ENCODE measurements at places on chromosomes 13 and 19.
A peak's percentile ranks its signal among the peaks of the same experiment; 100 is the strongest.

GRCh38 chr13:25660996-25661395 lies 289.2 kb downstream of the ATP8A2 start:
- no peak for DNase-seq

- DNase-seq: no peak
Measured at GRCh38 chr19:13417054-13417453, 89.2 kb downstream of the CACNA1A start.

DNA sequence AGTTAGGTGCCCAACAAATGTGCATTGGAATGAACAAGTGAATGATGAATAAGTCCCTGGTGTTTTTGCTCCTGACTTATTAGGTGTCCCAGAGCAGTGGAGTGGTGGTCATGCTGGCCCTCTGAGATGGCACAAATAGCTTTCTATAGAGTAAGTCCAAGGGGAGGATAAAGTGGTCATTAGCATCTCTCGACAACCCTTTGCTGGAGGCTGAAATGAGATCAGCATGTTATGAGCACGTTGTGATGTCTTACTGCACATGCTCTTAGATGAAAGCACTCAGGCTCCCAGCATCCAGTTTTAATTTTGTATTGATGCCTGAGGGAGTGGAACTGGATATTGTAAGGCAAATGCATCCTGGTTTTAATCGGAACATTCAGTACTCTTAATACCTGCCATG lies 326.2 kb downstream of the RFC3 start:
- DNase-seq: no peak

DNA sequence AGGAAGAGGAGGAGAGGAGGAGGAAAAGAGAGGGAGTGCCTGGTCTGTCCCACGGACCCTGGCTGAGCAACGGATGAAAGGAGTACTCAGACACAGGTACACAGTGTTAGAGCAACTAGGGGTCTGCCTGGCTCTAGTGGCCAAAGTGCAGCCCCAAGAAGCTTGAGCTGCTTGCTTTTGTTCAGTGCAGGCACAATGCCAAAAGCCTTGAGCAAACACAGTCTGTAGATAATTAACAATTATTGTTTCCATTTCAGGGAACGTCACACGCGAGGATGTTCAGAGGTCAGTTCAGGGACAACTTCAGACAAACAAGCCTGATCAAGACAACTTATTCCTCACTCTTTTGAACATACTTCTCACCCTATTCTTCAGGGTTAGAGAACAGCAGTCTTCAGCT lies 32.2 kb upstream of the ZNF726 start:
- no peak for DNase-seq

- no peak for DNase-seq
Measured at GRCh38 chr13:112902101-112902651, 66.8 kb upstream of the MCF2L start.

DNA sequence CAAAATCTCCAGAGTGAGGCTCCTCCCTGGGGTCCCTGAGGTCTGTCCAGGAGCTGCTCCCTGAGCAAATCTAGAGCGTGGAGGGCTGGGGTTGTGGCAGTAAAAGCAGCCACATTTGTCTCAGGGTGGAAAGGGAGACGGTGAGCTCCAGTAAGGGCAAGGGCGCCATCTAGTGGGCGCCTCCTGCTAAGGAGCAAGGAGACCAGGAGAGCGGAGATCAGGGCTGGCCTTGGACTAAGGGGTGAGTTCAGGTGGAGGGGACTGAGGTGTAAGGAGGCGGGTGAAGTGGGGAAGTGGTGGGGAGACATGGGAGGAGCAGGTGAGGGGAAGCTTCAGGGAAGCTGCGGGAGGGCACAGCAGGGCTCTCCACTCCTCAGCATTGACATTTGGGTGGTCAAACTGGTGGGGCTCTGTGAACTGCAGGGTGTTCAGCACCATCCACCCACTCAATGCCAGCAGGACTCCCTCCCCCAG lies 5.3 kb upstream of the CEACAM21 start:
- no peak for DNase-seq

GRCh38 chr19:2646866-2647535 lies 55.5 kb downstream of the GNG7 start:
- no peak for DNase-seq

GRCh38 chr13:114115191-114115671 lies 17.2 kb downstream of the RASA3 start:
- peak; percentile 70 for DNase-seq

- DNase-seq: no peak
Measured at GRCh38 chr19:29890392-29890791, 51.6 kb upstream of the URI1 start.

DNA sequence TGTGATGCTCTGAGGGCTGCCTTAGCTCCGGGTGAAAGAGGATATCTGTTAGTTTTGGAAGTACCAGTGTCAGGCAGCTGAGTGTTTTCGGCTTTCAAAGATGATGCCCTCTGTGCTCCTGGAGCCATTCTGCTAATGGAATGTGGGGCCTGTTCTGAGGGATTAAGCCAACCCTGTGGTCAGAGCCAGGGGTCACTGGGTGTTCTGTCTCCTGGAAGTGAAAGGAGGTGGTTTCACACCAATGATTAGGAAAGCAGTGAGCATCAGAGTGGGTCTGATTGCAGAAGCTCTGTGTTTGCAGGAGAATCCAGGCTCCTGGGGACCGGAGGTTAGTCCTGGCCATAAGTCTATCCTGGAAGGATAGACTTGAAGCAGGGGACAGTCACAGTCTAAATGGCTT lies 94.6 kb downstream of the UQCRFS1 start:
- DNase-seq: no peak

GRCh38 chr19:47379381-47379938 lies 30.3 kb downstream of the DHX34 start:
- DNase-seq: no peak

- no peak for DNase-seq
Measured at GRCh38 chr13:35475212-35475959, 1.1 kb downstream of the MAB21L1 start.

- DNase-seq: no peak
Measured at GRCh38 chr13:38943231-38943630, 47.4 kb downstream of the STOML3 start.

- DNase-seq: no peak
Measured at GRCh38 chr19:14149509-14149994, 13.2 kb upstream of the ASF1B start.

GRCh38 chr13:105848494-105848893 lies 687.0 kb downstream of the EFNB2 start:
- DNase-seq: no peak

DNA sequence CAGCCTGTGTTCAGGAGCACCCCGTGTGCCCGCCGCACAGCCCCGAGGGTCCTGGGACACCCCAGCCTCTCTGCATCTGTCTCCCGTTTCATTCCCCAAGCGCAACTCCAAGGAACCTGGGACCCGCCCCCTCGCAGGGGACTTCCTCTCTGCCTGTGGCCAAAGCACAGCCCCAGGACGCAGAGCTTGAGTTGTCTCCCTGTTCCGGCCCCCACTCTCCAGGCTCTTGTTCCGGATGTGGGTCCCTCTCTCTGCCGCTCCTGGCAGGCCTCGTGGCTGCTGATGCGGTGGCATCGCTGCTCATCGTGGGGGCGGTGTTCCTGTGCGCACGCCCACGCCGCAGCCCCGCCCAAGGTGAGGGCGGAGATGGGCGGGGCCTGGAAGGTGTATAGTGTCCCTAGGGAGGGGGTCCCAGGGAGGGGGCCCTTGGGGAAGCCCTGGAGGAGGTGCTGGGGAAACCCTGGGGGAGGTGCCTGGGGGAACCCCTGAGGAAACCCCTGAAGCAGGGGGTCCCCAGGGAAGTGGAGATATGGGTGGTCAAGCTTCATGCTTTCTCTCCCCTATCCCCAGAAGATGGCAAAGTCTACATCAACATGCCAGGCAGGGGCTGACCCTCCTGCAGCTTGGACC lies 1.3 kb downstream of the HCST start:
- DNase-seq: no peak

- no peak for DNase-seq
Measured at GRCh38 chr13:100644371-100644770, 30.2 kb downstream of the TMTC4 start.

DNA sequence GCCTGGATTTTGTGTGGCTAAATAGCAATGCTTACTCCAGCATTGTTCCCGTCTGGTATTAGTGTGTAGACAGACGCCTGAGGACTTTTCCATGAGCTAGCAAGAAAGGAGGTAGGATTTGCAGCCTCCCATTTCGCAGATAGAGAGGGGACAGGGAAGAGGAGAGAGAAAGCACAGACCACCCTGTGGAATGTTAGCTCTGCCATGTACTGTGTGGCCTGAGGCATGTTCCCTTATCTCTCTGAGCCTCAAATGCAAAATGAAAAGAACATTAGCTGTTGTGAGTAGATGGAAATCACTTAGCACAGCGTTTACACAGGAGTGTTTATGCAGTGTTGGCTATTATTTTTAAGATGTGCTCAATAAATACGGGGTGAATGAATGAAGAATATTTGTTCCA lies 45.5 kb downstream of the OLFM4 start:
- DNase-seq: no peak

- DNase-seq: no peak
Measured at GRCh38 chr13:35648201-35648600, 171.7 kb upstream of the MAB21L1 start.

DNA sequence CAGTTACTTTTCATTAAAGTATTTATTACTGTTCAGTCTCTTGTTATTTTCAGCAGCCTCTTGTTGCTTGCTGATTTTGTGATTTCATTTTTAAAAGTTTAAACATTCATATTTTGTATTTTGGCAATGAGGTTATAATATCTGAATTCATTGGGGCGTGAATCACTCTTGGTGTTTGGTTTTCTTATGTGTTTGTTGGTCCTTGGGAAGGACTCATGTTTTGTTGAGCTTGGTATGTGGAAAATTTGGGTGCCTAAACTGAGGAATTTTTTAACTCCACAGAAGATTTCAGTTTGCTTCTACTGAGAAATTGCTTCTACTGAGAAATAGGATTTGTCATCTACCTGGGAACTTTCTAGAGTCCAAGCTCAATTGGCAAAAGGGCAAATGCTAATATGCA lies 38.2 kb downstream of the PDS5B start:
- peak; percentile 27 for DNase-seq

- DNase-seq: no peak
Measured at GRCh38 chr13:110777251-110777820, 63.8 kb downstream of the ING1 start.

DNA sequence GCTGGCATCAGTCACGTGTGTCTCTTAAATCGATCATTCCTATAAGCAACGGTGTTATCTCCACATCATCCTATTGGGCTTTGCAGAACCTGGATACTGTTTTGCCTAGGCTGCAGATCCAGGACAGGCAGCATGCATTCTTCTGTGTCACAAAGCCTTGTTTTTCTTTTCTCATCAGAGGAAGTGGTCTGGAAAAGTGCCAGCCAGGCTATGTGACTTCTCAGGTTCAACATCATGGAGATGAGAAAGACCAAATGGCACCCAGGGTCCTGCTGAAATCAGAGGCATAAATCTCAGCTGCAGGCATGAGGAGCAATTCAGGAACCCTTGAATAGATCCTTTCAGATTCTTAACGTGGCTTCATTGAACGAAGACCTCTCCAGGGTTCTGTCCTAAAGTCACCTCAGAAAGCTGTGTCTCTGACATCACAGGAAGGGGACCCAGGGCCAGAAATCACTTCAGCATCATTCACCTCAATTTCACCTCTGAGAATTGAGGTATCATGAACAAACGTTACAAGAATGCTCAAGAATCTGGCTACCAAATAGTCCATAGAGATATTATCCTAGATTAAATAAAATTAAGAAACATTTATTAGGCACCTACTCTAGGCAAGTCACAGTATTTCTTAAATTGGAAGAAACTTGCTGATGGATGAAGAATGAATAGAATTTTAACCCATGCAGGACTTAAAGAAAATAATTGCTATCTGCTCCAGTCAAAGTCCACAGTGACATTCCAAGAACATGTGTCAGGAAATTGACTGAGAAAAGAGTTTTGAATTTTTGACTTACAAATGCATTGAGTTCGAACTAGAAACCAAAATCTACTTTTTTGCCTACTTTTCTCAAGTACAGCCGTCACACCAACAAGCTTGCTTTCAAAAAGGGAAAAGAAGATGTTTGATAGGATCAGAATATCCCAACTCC lies 124.1 kb downstream of the COG6 start:
- no peak for DNase-seq

GRCh38 chr13:72998012-72998411 lies 60.8 kb upstream of the KLF5 start:
- no peak for DNase-seq

DNA sequence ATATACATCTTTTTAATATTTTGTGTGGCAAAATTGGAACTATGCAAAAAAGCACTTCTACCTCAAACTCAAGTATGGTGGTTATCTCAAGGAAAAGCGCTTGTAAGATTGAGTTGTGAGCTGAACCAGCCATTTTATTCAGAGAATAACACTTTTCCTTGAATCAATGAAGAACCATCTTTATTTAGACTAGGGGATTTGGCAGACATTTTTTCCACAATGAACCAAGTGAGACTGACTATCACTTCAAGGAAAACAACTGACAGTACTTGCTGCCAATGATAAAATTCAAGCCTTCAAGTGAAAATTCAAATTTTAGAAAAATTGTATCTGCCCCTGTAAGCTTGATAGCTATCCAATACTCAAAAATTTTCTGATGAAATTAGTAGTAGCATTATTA lies 23.2 kb upstream of the SERTM1 start:
- DNase-seq: no peak

DNA sequence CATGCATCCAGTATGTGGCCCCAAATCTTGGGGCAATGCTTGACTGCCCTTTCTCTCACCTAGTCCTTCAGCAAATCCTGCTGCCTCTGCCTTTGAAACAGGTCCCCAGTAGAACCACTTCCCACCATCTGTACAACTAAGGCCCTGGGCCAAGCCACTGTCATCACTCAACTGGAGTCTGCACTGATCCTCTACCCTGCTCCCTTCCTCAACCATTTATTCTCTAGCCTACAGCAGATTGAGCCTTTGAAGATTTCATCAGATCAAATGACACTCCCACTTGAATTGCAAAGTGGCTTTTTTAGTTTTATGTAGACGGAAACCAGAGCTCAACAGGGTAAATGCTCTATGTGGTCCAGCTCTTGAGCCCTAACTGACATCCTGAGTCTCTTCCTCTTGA lies 43.5 kb downstream of the ATP8A2 start:
- DNase-seq: no peak

DNA sequence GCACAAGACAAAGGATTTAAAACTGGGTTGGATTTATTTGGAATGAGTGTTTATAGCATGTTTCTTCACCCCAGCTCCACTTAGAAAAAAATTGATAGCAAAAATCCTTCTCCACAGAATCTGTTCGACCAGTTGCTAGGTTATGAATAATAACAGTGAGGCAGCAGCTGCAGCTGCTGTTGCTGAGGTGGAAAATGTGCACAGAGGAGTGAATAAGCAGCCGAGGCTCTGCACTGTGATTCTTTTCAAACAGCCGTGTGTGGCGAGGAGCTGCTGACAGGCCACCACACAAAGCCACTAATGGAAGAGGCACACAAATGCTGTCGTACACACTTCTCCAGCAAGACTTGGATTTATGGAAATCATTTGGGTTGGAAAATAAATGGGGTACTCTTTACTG lies 6.4 kb upstream of the RASL11A start:
- peak; percentile 64 for DNase-seq

GRCh38 chr19:49142866-49143335 lies 12.3 kb downstream of the HRC start:
- DNase-seq: peak; percentile 68

GRCh38 chr13:102682727-102683126 lies 12.1 kb downstream of the METTL21C start:
- no peak for DNase-seq

GRCh38 chr19:18353378-18354005 lies 13.1 kb downstream of the PGPEP1 start:
- DNase-seq: no peak
